A172 (cell line): ENCODE measurements at places on chromosomes 2 and 18.

DNA sequence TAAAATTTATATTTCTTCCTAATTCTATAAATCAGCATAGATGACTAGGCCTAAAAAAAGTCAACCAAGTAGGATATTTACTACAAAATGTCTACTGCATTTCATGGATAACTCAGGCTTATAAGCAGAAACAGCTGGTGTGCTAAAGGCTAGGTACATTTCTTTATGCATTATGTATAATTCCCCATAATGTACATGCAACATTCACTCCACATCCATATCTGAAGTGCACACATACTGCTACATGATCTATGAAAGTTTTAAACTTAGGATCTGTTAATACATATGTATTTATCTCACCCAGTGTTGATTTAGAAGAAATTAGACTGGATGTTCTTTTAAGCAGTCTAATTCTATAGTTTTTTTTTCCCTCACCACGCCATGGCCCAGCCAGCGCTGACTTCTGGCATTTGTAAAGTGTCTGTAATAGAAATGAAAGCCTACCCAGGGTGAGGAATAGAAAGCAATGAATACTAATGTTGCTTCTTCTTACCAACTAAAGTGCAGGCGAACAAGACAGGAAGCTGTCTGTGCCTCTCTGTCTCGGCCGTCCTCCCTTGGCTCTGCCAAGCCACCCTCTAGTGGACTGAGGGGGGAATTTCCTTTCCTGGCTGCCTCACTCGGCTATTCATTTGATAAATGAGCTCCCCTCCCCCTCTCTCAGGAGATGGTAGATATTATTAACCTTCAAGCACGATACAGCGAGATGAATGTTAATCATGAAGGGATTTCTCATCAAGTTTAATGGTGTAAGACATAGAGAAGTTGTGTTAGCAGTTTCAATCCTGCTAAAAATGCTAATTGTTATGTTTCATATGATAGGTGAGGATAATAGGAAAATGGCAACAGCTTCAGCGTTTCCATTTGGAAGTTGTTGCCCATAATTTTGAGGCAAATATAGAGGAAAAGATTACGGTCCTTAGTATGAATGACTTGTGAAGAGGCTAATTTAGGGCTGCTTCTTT, 384.5 kb downstream of the MTX2 start:
- peak; percentile 85 for DNase-seq

DNA sequence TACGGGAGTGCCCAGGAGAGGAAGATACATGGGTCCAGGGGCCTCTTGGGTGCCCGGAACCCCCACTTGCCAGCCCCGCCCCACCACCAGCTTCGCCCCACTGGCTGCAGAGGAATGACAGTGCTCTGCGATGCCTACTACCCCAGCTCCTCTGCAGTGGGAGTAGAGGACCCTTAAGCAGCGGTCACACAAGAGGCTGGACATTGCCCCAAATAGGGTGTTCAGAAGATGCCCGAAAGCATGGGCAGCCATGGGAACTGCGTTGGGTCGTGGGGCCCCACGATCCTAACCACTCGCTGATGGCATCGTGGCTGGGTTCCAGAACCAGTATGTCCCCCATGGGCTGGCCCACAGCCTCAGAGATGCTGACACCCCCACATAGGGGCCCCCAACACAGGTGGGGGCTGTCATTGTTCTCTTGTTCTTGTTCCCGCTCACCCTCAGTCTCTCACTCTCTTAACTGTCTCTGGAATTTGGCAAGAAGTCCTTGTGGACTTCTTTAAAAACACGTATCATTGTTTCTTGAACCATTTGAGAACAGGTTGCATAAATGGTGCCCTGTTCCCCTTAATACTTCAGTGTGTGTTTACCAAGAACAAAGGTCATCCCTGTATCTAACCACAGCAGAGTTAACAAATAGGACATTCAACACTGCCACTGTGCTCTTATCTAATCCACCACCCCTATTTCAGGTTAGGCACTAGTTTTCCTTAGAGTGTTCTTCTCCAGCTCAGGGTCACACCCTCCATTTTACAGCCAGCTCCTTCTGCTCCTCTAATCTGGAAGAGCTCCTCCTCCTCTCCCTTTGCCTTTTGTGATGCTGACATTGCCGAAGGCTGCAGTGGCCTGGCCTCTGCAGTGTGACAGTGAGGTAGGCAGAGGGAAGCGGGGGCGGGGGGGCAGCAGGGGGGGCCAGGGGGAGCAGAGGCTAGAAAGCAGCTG, 76.3 kb downstream of the STPG4 start:
- peak; percentile 68 for DNase-seq

GRCh38 chr18:11819938-11820337, 31.3 kb upstream of the CHMP1B start:
- DNase-seq = no peak

DNA sequence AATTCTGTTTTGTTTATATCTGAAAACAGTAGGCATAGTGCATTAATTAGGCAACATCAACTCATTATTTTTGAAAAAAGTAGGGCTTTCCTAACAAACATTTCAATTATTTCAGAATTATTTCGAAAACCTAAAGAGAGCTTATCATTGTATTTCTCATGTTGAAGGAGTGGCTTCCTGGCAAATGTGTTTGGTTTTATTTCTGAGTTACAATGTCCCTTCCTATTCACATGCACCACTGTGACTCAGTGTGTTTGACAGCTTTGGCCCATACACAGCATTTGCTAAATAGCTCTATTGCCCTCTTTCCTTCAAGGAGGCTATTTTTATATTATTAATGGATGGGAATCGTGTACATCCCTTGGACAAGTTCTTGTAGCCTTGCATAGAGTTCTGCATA, 205.9 kb downstream of the PTGR3 start:
- DNase-seq = no peak

GRCh38 chr18:23684515-23685197, 4.6 kb upstream of the LAMA3 start:
- peak; percentile 52 for DNase-seq

- DNase-seq = peak; percentile 40
Measured at GRCh38 chr2:64203858-64204632, 59.8 kb upstream of the PELI1 start.

- DNase-seq = peak; percentile 90
Measured at GRCh38 chr2:27322766-27323595, at the start of gene MPV17. Gene MPV17, minus strand, starts transcription at chr2:27323097. Its CDS starts 580 bp downstream, at chr2:27322517.

DNA sequence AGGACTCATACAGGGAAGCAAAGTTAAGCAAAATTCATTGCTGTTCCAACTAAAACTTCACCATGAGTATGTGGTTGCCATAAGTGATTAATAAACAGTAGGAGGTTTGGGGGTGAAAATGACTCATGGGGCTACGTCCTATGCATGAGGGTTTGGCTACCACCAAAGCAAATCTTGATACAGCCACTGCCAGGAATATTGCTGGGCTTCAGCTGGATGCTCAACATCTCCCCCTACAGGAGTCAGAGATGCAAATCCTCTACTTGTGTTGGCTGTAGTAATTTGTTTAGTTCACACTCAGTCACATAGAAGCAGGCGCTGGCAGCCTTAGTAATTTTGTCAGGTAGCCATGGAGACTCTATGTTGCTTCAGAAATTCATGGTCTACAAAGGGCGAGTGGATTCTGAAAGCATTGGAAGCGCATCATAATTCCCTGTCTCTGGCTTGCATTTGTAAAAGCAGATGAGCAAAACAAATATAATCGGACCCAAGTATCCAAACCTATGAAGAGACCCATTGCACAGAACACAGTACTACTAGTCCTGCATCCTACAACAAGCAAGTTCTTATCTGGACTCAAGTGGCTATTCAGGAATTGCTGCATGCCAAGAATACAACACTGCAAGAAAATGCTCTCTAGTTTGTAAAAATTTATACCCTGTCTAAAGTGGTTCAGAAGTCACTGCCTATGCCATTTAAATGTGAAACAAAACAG, 76.0 kb downstream of the CD28 start:
- DNase-seq = peak; percentile 93

GRCh38 chr2:61597300-61598289, 59.4 kb upstream of the XPO1 start:
- DNase-seq = no peak

- peak; percentile 17 for DNase-seq
Measured at GRCh38 chr18:23538870-23539269, 35.6 kb downstream of the RMC1 start.

- DNase-seq = no peak
Measured at GRCh38 chr2:84989422-84989821, 18.5 kb downstream of the KCMF1 start.

DNA sequence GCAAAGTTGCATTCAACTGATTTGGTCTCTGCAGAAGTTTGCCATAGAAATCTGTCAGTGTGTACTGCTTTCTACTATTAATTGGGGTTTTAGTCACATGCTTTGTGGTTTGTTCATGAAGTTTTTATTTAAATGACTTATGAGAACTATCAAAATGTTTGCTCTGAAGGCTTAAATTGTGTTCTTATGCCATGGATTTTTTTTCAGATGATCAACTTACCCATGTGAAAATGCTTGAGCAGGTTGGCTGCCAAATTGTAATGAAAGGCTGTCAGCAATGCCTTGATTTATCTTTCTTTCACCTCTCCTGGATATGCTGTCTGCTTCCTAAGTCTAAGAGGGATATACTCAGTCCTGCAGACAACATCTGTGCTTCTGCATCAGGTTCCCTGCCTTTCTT, 50.7 kb downstream of the FMNL2 start:
- DNase-seq = no peak

DNA sequence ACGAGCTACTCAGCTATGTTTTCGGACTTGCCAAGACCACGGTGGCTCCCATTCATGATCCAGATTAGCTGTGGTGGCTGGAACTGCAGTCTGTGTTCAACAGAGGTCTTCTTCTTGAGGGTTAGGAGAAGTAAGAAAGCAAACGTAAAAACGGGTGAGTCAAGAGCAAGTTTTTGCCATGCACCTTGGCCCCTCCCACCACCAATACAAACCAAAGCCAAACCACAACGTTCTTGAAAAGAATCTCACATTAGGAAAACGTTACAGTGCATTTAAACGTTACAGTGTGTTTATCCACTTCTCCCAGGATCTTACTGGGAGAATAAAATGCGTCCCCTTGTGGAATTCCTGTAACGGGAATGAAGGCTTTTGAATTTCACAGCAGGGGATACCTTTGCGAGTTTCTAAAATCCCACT, 725 bp downstream of the FBXO48 start:
- DNase-seq = peak; percentile 50

DNA sequence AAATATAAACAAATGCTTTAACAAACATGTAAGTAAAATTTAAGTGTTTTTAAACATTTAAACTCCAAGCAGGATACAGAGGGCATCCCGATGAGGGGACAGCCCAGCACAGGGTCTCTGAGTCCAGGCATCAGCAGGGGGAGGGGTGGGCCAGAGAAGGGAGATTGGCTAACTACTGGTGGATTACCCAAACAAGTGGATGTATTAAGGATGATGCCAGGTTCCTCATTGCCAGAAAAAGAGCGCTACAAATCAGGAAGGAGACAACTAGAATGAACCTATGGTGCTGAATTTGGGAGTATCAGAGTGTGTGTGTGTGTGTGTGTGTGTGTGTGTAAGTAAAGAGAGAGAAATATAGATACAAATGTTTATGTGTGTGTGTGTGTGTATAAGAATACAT, 162.0 kb upstream of the RMP24 start:
- no peak for DNase-seq

GRCh38 chr2:55985406-55985805, 61.8 kb upstream of the EFEMP1 start:
- no peak for DNase-seq
